Liver (tissue), 10 donors: ENCODE measurements at places on chromosomes 7 and 10. TPM values are rescaled to one million over a fixed set of nuclear protein-coding genes. Genes with fewer than 3 reads are reported as not detected.

DNA sequence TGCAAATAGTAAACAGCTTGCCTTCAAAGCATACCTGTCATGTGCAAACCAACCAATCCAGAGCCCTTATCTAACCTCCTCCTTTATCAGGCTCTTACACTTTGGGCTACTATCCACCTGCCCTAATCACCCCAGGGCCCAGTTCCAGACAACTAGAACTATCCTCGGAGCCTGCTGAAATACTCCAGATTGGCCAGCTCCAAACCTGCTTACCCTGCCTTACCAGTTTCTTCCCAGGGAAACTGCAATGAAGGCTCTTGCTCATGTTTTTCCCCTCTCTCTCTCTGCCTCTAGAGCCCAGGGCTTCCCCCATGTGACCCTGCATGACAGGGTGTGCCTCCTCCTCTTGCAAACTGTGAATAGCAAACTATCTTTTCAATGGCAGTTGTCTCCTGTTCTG is 81.4 kb upstream of the CAPZA2 start:
- DNase-seq: no peak

DNA sequence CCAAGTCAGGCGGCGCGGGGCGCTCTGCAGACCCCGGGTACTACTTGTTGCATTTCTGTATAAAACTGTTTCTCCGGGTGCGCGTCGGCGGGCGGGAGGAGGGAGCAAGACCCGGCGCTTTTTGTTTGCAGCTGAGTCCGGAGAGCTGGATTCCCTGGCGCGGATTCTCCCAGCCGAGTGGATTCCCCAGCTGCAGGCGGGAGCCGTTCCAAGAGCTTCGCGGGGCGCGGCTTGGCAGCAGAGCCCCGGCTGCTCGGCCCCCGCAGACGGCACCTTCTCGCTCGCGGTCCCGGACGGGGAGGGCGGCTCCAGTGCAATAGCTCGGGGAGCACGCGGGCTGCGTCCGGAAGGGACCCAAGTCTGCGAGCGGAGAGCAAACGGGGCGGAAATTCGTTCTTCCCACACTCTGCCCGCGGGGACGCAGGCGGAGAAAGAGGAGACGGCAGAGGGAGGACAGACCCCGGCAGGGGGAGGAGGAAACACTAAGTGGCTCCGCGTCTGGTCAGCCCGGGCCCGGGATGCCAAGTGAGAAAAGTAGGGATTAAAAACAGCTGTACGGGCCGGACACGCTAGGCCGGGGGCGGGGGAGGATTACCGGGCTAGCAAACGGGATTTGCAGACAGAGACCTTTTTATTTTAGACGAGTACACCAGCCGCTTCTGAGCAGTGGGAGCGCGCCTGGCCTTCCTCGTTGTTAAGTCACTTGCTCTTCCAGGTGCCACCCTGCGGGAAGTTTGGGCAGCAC is at the start of gene TRIL:
Gene TRIL (minus strand): TSS at position 96 of the 745 bp plus-strand sequence. CDS start 284 bp downstream, outside the sequence.
- peak; percentile 39 for DNase-seq

DNA sequence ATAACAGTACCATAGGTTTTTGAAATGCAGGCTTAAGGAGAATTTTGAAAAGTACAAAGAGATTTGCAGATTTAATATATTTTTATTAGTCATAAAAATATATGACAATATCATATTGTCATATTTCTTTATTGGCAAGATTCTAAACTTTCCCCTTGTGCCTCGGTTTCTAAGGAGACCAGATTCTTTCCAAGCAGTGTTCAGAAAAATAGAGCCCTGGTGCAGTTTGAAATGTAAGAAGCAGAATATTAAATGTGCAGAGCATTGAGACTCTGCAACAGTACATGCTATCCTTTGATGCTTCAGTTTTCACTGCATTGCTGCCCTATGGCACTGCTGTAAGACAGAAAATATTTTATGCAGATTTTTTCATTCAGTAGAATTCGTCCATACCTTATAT is 243.2 kb downstream of the CCDC3 start:
- DNase-seq: no peak

GRCh38 chr7:148201992-148202391 is 388.6 kb upstream of the C7orf33 start:
- DNase-seq: no peak

GRCh38 chr7:136078630-136079029 is 101.5 kb upstream of the MTPN start:
- DNase-seq: no peak

- DNase-seq: no peak
These were observed 33.8 kb downstream of the RAMP3 start for GRCh38 chr7:45191396-45191795.

CPXM2 gene
- total RNA-seq: 0.92 TPM
